Neural cell (in vitro differentiated cells): ENCODE measurements at places on chromosomes 12 and 14. TPM values are rescaled to one million over a fixed set of nuclear protein-coding genes. Genes with fewer than 3 reads are reported as not detected.

Gene CATSPERB
- polyA plus RNA-seq: not detected in 2 replicates

Gene RALGAPA1
- polyA plus RNA-seq: 65.0 and 73.3 TPM in 2 replicates

Gene TEX22
- polyA plus RNA-seq: 0.22 TPM in 1 of 2 replicates, not detected in the other

Gene OR4E1
- polyA plus RNA-seq: not detected in 2 replicates

Gene PLCZ1
- polyA plus RNA-seq: not detected in 2 replicates

Gene NRL
- polyA plus RNA-seq: 9.5 TPM in 2 replicates

Gene SLC4A8
- polyA plus RNA-seq: 34.5 and 37.8 TPM in 2 replicates

Gene NTS
- polyA plus RNA-seq: 48.3 and 60.1 TPM in 2 replicates

Gene SYT1
- 103 and 106 TPM in 2 replicates for polyA plus RNA-seq

Gene CRIP1
- 0.58 and 0.82 TPM in 2 replicates for polyA plus RNA-seq

Gene CLEC1A
- polyA plus RNA-seq: not detected in 2 replicates

Gene CHURC1
- 40.5 and 69.5 TPM in 2 replicates for polyA plus RNA-seq

Gene SCAF11
- 18.4 and 20.4 TPM in 2 replicates for polyA plus RNA-seq

Gene CABP1
- 0.44 and 0.71 TPM in 2 replicates for polyA plus RNA-seq

Gene AQP6
- polyA plus RNA-seq: not detected in 2 replicates

Gene DAD1
- polyA plus RNA-seq: 297 and 369 TPM in 2 replicates

Gene LHX5
- 2.0 and 3.8 TPM in 2 replicates for polyA plus RNA-seq

Gene ADAM20
- 0.57 and 0.74 TPM in 2 replicates for polyA plus RNA-seq

Gene CISTR
- polyA plus RNA-seq: not detected in 2 replicates

Gene MGST1
- 3.7 TPM in 1 of 2 replicates, not detected in the other for polyA plus RNA-seq

Gene IL31
- not detected in 2 replicates for polyA plus RNA-seq
